Naive thymus-derived CD8-positive, alpha-beta T cell (primary cell): ENCODE measurements at places on chromosomes 1 and 21. TPM values are rescaled to one million over a fixed set of nuclear protein-coding genes. Genes with fewer than 3 reads are reported as not detected.

DNA sequence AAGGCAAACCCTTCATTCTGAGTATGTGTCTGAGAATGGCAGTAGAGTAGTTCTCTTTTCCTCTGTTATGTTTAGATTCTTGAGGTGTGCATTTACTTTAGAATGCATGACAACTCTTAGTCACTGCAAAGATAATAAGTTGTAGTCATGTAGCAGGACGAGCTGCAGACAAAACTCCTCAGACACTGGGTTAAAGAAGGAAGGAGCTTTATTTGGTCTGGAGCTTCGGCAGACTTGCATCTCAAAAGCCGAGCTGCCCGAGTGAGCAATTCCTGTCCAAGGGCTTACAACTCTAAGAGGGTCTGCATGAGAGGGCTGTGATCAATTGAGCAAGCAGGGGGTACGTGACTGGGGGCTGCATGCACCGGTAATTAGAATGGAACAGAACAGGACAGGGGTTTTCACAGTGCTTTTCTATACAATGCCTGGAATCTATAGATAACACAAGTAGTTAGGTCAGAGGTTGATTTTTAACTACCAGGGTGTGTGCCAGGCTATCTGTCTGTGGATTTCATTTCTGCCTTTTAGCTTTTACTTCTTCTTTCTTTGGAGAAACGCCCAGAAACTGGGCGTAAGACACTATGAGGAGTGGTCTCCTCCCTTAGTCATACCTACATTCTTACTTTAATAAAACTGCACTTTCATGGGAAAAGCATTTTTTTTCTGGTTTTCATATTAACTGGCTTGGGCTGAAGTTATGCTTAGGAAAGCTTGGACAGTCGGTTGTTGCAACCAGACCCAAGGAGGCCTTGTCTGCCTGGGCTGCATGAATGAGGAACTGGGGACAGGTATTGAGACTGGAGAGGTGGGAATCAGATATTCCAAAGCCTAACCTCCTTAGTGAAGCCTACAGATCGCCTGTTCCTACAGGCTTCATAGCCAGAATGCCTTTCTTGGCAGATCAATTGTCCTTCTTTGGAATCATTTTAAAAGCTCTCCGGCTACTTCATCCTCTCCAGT lies 115.1 kb downstream of the RHOU start:
- DNase-seq, result no peak

GRCh38 chr1:171422511-171422910 lies 62.8 kb upstream of the PRRC2C start:
- DNase-seq, result no peak

The CTSE gene
- not detected for total RNA-seq

DNA sequence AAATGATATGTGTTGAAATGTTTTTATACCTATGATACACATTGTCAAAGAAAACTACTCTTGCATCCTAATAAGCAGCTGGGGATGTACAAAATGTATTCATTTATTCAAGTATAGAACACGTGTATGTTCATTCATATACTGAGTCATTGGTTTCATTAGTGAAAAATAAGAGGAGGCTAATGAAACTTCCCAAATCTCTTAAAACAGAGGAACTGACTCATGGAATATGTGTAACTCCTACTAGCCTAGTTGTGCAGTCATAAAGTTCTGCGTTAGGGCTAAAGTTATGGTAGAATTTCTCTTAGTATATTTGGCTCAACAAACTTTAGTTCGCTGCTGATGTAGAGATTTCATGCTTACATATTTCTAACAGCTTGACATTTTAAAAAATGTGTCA lies 441.6 kb downstream of the NCAM2 start:
- no peak for DNase-seq
